Small intestine (tissue), 16 donors: ENCODE measurements at places on chromosomes 5 and 9. TPM values are rescaled to one million over a fixed set of nuclear protein-coding genes. Genes with fewer than 3 reads are reported as not detected.

Gene BTNL9
- polyA plus RNA-seq = 0.27 TPM

Gene ASPN
- 0.22 TPM for polyA plus RNA-seq

Gene ORM2
- polyA plus RNA-seq = 0.28 TPM

Gene SPATA31E1
- 0.74 TPM for polyA plus RNA-seq

Gene STPG3
- not detected for polyA plus RNA-seq

Gene PCDHB4
- 0.96 TPM for polyA plus RNA-seq
